ENCODE measurements at places on chromosomes 11 and 22.

GRCh38 chr11:95577716-95578460 lies 211.7 kb downstream of the FAM76B start:
- no peak for DNase-seq

DNA sequence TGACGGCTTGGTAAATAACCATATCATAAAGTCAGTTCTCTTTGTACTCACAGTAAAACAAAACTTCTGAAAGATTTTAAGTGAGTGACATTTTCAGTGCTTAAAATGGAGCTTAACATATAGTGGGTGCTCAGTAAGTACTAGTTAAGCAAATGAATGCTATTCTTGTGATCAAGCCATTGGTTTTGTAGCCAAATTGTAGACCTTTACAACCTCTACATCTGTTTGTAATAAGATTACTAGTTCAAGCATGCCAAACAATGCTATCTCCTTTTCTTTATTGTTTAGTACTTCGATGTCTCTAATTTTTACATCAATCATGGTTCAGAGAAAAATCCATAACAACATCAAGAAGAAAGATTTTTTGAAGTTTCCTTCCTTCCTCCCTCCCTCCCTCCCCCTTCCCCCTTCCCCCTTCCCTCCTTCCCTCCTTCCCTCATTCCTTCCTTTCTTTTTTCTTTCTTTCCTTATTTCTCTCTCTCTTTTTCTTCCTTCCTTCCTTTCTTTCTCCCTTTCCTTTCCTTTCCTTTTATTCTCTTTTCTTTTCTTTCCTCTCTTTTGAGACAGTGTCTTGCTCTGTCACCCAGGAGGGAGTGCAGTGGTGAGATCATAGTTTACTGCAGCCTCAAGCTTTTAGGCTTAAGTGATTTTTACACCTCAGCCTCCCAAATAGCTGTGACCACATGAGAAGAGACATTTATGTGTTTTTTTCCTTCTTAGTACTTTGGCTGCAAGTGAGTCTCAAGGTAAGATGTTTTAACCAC lies 5.7 kb upstream of the OR51B4 start:
- DNase-seq, result no peak

DNA sequence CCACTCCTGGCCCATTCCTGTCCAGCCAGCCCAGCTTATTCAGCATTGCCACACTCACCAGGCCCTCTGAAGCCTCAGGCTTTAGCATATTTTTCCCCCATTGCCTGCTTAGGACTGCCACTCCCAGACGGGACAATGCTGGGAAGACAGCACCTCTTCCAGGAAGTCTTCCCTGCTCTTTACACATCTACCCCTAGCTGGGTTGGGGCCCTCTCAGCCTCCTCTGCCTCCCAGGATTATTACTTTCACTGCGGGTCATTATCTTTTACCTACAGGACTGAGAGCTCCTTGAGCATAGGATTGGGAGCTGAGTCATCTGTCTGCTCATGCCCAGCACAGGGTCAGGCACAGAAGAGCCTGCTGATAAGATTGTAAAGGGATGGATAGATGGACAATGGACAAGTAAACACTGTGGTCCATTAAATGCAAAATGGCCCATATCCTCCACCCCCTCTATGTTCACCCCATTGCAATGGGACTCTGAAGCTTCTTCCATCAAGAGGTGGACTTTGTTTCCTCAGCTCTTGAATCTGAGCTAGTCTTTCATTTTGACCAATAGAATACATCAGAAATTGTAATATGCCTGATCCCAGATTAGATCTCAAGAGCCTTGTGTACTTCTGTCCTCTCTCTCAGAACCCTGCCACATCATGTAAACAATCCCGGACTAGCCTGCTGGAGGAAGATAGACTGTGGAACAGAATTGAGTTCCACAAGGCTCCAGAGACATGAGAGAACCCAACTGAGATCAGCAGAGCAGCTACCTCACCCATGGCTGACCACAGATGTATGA lies 32.0 kb upstream of the LRRC32 start:
- DNase-seq, result no peak

DNA sequence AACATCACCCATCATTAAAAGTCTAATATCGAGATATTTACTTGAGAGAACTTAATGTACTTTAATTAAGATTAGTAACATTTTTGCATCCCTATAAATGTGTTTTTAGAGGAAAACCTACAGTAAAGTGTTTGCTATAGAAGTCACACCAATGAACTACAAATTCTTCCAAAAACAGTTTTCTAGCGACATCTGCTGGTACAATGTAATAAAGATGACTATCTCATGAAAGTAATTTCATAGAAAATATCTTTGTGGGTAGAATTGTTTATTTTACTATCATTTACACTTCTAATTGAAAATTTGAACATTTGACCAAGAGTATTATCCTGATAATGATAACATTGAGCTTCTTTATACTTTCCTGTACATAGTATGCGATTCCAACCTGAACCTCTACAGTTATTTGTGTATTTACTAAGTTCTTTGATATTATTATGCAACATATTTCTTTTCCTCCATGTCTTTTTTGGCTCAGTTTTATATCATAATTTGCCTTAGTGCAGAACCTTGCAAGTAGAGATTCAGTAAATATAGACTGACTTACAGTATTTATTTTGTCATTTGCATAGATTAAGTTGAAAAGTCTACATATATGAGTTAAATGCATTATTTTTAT lies 252.7 kb downstream of the TMEM135 start:
- no peak for DNase-seq

- DNase-seq, result no peak
Observed at GRCh38 chr11:17603056-17603825, 56.2 kb downstream of the OTOG start.

DNA sequence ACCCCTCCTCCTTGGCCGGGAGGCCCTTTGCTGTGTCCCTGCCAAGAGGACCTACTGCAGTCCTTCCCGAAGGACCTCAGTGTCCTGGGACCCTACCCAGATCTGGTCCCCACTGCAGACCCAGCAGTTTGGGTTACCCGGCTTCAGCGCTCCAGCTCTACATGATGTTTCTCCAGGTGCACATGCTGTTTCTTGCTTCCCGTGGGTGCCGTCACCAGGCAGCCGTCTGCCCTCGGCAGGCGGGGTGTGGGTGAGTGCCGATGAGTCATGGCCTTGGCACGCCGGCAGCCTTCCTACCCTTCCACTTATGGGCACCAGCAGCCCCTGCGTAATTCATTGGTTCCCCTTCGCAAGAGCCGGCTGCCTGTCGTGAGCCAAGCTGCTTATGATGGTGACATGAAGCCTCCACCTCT lies 101.8 kb downstream of the BCR start:
- no peak for DNase-seq

DNA sequence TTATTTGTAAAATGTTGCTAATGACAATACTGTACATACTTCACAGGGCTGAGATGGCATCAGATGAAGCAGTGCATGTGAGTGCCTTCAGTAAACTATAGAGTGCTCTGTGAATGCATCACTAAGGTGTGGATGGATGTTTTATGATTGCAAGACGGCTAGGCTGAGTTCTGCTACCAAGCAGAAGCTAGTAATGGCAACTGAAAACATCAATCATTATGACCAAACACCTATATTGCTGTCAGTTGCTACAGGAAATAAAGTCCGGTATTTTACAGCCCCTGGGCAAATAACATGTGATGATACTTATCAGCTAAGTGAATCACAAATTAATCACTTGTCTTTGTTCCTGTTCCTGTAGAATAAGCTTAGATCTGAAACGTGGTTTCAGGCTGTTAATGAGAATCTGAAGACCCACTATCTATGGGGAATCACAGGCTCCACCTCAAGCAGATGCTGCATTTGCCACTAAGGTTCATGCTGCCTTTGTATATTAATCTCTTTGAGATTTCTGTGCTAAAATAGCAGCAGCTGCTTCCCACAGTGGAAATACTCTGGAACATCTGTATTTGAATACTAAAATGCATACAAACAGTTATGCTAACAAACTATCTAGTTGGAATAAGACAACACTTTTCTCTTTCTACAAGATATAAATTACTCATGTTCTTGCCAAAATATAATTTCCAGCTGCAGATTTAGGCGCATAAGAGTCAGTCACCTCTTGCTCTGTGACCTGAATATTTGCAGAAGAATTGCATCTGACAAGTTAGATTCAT lies 254.0 kb upstream of the PITPNB start:
- DNase-seq, result no peak

DNA sequence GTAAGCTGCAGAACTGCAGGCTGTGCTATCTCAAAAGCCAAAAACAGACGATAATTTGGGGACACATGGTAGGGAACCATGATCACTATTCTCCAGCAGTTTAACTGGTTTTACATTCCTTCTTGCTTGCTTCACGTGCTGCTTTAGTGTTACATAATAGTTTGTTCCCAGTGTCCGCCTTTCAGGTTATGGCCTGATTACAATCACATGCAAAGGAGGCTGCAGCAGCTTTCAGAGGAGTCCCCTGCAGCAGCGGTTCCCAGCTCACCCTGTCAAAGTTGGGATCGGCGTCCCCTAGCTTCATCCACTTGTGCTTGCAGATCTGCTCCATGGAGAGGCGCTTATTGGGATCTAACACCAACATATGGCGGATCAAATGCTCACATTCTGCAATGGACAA lies 39.2 kb upstream of the APOA1 start:
- no peak for DNase-seq

DNA sequence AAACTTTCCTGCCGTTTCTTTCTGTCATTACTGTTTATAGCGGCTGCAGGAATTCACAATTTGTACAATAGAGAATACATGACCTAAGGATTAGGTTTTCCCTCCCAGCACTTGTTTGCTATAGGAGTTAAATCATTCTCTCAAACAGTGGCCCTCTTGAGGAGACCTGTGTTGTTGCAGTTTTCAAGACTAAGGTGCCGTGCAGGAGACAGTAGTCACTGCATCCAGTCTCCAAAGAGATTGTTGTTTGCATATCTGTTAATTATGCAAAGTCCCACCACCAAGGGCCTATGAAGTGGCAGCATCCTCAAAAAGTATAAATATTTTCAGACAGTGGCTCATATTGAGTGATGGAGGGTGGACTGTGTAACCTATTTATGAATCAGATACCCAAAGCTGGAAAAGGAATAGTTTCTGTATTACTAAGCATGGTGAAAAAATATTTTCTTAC lies 2.3 kb downstream of the PRSS23 start:
- DNase-seq, result no peak

- no peak for DNase-seq
Observed at GRCh38 chr11:95516786-95517185, 272.8 kb downstream of the FAM76B start.

- DNase-seq, result no peak
Observed at GRCh38 chr22:43796567-43796966, 15.5 kb downstream of the EFCAB6 start.

DNA sequence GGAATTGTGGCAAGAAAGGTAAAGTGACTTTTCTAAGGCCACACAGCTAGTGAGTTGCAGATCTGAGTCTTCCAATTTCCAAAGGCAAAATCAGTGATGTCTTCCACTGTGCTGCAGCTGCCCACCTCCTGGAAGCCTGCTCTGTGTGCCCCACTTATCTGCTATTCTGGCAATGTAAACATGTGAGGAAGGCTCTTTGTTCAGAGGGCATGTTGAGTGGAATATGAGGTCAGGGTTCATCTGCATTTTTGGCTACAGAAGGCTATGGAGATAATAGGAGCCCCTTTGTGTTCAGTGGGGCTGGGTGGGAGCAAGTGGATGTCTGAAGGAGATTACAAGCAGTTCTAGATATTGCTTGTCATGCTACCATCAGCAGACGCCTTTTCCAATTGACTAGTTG lies 396.2 kb downstream of the BUD13 start:
- DNase-seq, result no peak

DNA sequence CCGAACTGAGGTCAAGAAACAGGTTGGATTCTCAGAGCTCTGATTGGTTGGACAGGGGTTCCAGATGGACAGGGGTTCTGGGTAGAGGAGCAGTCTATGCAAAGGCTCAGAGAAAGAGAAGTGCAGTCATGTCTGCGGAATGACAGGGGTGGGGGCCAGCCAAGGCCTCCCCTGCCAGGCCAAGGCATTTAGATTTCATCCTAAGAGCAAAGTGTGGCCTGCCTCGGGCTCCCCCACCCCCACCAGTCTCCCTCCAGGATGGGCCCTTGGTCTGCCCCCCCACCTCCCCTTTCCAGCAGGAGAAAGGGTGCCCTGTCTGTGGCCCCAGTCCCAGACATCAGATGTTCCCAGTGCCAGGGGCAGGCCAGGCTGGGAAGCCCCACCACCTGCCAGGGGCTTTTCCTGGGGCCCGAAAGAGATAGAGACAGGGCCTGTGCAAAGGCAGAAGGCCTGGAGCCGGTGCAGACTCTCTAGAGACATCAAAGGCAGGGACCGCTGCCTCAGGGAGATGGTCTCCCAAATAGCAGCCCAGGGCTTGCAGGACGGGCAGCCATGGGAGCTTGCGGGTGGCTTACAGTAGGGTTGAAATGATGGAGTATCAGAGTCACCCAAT lies 9.4 kb downstream of the SUSD2 start:
- DNase-seq, result no peak

- DNase-seq, result no peak
Observed at GRCh38 chr11:68764746-68765145, 13.4 kb upstream of the TESMIN start.

DNA sequence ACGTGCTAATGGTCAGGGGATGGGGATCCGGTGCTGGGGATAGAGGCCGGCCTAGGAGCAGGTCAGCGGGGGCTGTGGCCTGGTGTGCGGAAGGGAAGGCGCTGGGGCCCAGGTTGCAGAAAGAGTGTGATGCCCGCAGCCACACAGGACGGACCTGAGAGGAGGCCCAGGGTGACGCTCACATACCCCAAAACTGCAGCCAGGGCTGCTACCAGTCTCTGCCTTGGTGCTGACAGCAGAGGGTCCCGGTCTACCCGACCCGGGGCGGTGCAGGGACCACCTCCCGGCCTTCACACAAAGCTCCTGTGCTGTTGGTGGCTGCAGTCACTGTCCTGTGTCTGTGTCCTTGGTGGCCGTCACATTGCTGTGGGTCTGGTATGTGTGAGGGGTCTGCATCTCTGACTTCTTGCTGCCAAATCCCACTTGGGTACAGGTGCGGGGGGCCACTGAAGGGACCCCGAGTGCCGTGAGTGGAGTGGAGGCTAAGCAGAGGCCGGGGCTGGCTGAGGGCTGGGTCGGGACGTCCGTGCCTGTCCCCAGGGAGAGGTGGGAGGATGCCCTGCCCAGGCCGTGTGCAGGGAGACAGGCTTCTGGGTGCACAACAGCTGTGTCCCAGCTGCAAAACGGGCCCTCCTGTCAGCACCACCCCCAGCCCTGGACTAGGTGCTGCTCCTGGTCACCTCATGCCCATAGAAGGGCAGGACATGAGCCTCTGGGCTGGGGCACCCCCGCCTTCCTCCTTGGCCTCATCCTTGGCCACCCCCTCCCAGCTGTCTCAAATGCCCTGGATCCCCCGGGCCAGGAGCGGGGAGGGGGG lies 1.5 kb downstream of the LSP1 start:
- no peak for DNase-seq

DNA sequence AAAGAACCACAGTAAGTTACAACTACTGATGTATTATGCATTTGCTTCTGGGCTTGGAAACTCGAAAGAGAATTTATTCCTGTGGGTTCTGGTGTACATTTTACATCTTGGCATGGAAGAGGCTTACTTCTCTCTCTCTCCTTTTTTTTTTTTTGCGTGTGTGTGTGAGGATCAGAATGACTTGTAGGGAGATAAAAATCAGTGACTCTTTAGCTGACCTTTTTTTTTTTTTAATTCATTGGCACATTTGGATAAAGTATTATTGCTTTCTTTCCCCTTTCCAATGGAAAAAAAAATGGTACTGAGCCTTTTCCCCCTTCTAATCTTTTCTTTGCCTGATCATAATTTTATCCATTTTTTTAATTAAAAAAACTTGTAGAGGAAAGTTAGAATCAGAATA lies 43.5 kb downstream of the EXT2 start:
- no peak for DNase-seq

GRCh38 chr11:39144351-39145130 lies 2314.9 kb downstream of the LRRC4C start:
- no peak for DNase-seq
